ENCODE measurements at places on chromosomes 1 and 21.
A peak's percentile ranks its signal among the peaks of the same experiment; 100 is the strongest.

GRCh38 chr1:218803351-218803997 lies 370.2 kb upstream of the LYPLAL1 start:
- no peak for DNase-seq

DNA sequence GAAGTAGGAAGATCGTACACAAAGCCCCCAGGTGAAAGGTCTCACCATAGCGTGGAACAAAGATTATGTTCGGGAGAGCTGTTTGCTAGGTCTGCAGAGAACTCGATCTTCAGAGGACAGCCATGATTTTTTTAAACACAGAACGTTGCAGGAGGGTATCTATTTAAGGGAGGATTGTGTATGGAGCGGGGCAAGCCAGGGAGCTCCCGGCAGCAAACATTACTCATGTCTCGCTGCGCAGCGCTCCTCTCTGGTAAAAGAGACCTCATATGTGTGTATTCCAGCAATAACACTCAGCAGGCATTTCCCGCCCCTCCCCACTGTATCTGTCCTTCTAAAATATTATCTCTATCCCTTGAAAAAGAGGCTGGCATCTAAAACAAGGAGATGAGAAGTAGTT lies 2.7 kb downstream of the GLIS1 start:
- DNase-seq = peak; percentile 73

DNA sequence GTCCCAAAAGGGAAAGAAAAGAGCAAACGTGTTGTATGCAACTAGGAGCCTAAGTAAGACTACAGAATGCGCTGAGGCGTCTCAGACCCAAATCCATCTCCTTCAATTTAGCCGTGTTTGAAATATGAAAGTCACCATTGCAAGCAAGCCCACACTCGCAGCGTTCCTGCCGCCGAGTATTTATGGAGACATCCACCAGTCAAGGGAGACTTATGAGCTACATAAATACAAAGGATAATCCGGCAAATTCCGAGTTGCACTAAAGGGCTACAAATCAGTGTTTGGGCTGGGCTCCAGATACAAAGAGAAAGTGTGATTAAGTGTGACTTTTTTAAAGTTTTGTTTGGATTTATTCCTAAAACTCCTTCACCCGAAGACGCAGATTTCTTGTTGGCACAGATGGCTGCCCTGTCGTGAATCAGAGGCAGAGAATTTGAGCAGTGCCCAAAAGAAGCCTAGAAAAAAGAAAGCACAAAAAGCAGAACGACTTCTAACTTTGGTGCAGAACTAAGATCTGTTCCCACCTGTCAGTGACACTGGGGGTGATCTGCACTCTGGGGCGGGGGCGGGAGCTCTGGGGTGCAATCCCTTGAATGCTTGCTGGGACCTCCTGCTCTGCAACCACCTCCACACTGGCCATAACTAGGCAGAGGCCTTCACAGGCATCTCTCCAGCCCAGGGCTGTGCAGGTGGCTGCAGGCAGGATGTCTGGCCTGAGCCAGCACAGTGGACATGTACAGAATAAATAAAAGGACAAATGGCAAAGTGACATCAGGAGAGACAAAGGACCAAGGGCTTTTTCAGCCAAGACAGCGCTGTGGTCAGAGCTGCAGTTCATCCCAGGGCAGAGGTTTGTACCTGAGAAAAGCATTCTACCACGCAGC lies 489.7 kb downstream of the NPHP4 start:
- DNase-seq = no peak

DNA sequence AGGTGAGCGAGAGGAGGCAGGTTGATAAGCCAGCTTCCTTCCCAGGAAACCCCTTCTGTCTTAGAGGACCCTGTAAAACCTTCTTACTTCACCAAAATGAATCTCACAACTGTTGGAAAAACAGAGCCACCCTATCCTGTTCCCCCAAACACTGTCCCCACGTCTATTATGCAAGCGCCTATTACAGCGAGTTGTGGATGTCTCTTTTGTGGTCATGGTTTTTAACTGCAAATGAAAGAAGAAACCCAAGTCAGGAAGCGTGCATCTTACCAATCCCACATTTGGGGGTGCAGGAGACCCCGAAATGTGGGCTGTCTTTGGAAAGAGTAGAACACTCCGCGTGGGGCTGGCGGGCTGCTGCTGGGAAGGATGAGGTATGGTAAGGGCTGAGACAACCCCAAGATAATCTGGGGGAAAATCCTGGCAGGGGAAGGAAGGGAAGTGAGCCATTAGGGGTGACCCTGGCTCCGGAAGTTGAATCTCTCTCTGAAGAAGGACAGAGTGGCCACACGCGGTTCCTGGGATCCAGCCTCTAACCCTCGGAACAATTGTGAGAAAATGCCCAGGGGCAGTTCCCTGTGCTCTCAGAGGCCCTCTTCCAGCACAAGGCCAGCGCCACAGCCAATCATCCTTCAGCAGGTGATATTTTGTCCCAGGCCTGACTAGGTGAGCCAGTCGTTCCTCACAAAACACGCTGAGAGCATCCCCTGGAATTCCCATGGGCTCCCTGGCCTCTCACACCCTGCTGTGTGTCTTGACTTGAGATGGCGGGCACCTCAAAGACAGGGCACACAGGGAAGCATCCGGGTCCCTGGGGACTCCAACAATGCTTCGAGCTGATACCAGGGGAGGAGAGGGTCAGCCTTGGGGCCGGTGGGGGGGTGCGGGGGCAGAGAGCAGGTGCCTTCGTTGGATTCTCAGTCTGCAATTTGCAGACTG lies 168.5 kb upstream of the IRF2BP2 start:
- no peak for DNase-seq

GRCh38 chr1:71587961-71588360 lies 507.1 kb upstream of the ZRANB2 start:
- peak; percentile 40 for DNase-seq

DNA sequence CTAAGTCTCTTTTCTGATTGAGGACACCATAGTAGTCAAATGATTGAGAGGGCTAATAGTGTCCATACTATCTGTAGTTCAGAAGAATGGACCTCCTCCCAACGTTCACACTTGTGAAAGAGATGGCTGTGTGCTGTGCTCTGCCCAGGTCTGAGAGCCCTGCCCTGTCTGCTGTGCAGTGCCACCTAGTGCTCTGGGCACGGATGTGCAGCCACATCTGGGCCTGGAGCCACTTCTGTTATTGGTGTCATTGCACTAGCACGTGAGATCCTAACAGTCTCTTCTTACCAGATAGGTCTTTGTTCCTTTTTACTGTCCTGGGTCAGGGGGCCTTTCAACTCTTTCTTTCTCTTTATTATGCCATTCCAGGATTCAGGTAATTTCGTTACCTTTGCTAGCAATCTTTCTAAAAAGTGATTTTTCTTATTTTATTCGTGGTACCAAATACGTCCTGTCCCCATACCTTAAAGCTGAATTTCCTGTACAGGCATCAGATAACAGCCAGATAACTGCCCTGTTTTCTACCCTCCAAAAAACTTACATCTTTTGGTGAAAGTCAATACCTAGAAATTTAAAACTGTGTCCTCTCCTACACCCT lies 21.7 kb downstream of the INTS3 start:
- DNase-seq = peak; percentile 71

DNA sequence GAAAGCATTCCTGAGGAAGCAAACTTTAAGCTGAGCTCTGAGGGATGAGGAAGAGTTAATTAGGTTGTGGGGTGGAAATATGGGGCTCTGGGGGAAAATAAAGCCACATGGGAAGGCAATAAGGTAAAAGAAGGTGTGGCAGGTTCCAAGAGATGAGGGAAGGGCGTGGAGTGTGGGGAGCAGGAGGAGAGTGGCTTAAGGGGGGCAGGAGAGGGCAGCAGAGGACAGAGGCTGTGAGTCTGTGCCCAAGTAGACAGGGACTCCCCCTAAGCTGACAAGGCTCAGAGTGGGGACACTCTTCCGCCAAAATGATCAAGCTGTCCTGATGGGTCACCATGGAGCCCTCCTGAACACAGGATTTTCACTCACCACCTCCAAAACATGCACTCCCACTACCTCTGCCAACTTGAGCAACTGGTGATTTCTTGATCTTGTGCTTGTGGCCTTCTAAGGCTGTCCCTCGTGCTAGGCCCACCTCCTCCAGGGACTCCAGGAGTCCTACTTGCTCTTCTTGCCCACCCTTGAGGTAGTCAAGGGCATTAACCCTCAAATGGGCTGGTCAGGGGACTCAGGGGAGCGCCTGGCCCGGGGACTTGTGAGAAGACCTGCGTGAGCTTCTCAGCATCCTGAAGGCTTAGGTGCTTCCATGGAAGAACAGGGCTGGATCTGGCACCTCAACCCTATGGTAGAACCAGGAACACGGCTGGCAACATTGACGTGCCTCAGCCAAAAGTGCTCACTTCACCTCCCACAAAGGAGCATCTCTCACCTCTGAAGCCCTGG lies 23.4 kb downstream of the DMAP1 start:
- DNase-seq = no peak

GRCh38 chr1:26522073-26522472 lies 7.5 kb upstream of the RPS6KA1 start:
- DNase-seq = no peak

DNA sequence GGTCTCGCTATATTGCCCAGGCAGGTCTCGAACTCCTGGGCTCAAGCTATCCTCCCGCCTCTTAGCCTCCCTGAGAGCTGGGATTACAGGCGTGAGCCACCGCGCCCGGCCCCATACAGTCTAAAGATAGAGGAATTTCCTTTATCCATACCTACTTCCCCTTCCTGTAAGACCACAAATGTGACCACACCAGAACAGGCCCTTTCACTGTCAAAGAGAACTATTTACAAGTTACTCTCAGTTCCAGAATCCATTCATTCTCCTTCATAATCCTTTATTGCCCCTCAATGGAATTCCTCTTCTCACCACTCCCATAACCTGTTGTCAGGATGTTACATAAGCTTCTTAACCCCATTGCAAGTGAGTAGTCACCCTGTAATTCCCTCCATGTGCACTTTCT lies 26.3 kb upstream of the SLC5A9 start:
- DNase-seq = no peak

DNA sequence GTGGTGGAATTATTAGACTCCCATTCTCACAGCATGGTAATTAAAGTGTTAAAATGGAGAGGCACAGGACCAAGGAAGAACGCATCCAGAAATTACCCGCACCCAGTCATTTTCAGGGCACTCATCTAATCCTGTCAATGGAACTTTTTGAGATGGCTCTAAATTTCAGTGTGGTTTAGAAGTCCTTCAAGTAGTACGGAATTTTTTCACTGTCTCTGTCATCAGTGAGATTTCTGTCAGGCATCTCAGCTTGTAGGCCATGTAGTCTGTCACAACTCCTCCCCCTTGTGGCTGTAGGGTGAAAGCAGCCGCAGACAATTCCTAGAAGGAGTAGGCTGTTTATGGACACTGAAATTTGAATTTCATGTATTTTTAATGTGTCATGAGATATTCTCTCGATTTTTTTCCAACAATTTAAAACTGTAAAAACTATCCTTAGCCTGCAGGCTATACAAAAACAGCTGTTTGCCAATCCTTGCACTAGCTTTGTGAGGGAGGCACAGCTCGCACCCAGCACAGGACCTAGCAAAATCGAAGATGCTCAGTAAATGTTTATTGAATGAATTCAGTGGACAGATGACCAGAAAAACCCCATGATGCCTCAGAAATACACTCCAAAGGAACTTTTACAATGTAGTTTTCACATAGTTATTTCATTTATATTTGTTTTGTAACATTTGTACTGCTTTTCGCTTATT lies 6.6 kb upstream of the NUP133 start:
- peak; percentile 65 for DNase-seq

GRCh38 chr1:159196543-159196942 lies 8.1 kb upstream of the ACKR1 start:
- DNase-seq = no peak

DNA sequence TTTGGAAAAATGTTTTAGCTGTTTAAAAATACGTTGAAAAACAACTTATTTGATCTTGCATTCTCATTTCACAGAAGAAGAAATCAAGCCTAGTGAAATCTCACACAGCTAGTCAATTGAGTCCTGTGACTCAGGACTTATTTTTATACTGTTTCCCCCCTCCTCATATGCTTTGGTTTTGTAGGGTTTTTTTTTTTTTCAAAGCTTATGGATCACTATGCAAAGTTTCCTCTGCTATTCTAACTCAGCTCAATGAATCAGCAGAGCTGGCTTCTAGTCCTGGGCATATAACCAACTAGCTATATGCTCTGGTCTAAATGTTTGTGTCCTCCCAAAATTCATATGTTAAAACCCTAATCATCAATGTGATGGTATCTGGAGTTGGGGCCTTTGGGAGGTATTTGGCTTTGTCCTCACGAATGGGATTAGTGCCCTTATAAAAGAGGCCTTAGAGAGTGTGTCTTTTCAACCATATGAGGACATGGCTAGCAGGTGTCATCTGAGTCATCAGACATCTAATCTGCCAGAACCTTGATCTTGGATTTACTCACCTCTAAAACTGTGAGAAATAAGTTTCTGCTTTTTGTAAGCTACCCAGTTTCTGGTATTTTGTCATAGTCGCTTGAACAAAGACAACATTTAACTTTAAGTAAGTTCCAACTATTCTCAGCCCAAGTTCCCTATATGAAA lies 317.2 kb upstream of the C1orf87 start:
- peak; percentile 3 for DNase-seq

DNA sequence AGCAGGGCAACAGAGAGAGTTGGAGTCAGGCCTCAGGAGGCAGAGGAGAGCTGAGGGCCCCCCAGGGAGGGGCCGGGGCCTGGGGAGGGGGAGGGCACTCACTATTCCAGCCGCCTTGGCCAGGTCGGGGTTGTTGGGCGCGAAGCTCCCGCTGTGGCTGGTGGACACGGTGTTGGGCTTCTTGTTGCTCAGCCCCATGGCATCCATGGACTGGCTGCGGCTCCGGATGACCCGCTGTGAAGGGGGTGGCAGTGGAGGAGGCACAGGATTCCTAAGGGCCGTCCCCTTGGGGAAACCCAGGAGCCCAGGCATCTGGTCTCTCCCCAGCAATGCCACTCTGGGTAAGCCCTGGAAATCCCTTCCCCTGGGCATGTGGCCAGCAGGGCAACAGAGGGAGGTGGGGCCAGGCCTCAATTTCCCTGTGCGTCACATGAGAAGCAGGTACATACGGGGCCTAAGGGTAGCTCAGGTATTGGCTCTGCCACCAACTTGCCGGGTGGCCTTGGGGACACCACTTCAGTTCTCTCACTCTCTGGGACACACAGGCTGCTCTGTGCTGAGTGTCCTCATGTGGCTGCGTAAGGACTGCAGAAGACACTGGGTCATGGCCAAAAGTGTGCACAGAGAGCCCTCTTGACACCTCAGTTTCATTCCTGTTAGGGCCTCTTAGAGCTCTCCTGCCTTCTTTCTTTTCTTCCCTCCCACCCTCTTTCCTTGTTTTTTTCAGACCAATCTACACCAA lies 63.0 kb downstream of the RAP1GAP start:
- DNase-seq = no peak

- no peak for DNase-seq
Measured at GRCh38 chr1:221150996-221151395, 271.8 kb downstream of the HLX start.

DNA sequence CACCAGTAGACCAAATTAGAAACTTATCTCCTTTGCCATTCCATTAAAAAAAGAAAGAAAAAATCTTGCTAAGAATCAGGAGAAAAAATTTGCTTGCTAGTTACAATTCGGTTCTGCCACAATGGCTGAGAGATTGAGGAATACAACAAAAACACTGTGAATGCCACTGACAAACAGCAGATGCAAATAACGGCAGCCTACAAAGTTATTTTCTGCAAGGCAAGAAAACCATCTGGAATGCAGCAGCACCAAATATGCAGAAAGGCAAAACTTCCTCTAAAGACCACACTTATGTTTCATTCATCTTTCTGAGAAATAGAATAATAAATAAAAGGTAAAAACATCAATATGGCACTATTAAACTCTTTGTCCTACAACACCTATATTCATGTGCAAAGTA lies 75.7 kb downstream of the ENAH start:
- no peak for DNase-seq

- peak; percentile 77 for DNase-seq
Measured at GRCh38 chr1:32063261-32063681, 9.5 kb upstream of the TMEM39B start.
